CD8-positive, alpha-beta memory T cell (primary cell): ENCODE measurements at places on chromosomes 4 and X. TPM values are rescaled to one million over a fixed set of nuclear protein-coding genes. Genes with fewer than 3 reads are reported as not detected.
A peak's percentile ranks its signal among the peaks of the same experiment; 100 is the strongest.

- no peak for DNase-seq
- H3K27ac ChIP-seq: peak within 1 kb of the TSS; percentile 59
- H3K27me3 ChIP-seq: no peaks in the 10 kb centered on the region
- no peak within 1 kb of the TSS for H3K4me3 ChIP-seq
Measured at GRCh38 chr4:688854-689681, at the start of gene SLC49A3. Gene SLC49A3 (minus strand): TSS chr4:689151. CDS start chr4:689127, 24 bp downstream.

Gene GCNA
- 3.9 TPM for total RNA-seq

Gene TCEAL7
- total RNA-seq: not detected

DNA sequence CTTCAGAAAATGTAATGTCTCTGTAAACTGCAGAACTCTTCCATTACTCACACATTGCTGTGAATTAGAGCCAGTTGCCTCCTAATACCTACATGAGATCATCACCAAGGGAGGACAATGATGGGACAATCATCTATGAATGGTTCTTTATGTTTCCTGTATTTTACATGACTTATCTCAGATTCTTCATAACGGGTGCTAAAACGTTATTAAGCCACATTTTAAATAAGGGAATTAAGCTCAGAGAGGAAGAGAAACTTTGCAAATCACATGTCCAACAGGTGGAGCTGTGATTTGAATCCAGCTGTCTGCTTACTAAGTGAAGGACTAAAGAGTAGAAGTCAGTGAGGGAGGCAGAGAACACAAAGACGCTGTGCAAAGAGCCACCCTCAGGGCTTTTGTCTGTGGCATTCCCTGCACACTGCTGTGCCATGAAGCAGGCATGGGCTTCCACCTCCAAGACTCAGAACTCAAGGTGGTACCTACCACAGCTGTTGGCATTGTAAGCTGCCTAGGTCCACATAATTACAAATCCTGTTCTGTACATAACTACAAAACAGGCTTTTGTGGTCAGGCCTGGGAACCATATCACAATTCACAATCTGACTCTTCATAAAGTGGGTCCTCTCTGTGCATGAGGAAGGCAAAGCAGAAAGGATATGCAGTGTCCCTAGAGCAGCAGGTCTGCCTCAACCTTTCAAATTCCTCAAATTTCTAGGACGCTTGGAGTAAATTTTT lies 12.8 kb downstream of the TBC1D9 start:
- no peak for DNase-seq
- no peaks in the 10 kb centered on the region for H3K27me3 ChIP-seq
- H3K4me1 ChIP-seq: no peaks in the 10 kb centered on the region
- no peak overlapping the region for H3K27ac ChIP-seq
- no peak overlapping the region for H3K4me3 ChIP-seq

GRCh38 chr4:161629694-161630441 lies 533.9 kb downstream of the FSTL5 start:
- no peak for DNase-seq
- no peaks in the 10 kb centered on the region for H3K36me3 ChIP-seq
- no peak overlapping the region for H3K4me3 ChIP-seq
- H3K27ac ChIP-seq: no peak overlapping the region
- no peaks in the 10 kb centered on the region for H3K4me1 ChIP-seq
- no peaks in the 10 kb centered on the region for H3K27me3 ChIP-seq

DNA sequence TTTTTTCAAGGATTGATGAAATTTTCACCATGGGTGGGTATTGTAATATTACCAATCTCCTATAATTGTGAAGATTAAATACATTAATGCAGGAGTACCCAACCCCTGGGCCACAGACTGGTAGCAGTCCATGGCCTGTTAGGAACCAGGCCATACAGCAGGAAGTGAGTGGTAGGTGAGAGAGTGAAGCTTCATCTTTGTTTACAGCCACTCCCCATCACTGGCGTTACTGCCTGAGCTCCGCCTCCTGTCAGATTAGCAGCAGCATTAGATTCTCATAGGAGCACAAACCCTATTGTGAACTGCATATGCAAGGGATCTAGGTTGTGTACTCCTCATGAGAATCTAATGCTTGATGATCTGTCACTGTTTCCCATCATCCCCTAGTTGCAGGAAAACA lies 15.1 kb downstream of the RAPGEF2 start:
- no peaks in the 10 kb centered on the region for H3K36me3 ChIP-seq
- no peak for DNase-seq
- H3K4me1 ChIP-seq: no peaks in the 10 kb centered on the region
- no peak overlapping the region for H3K27ac ChIP-seq
- H3K27me3 ChIP-seq: no peaks in the 10 kb centered on the region

DNA sequence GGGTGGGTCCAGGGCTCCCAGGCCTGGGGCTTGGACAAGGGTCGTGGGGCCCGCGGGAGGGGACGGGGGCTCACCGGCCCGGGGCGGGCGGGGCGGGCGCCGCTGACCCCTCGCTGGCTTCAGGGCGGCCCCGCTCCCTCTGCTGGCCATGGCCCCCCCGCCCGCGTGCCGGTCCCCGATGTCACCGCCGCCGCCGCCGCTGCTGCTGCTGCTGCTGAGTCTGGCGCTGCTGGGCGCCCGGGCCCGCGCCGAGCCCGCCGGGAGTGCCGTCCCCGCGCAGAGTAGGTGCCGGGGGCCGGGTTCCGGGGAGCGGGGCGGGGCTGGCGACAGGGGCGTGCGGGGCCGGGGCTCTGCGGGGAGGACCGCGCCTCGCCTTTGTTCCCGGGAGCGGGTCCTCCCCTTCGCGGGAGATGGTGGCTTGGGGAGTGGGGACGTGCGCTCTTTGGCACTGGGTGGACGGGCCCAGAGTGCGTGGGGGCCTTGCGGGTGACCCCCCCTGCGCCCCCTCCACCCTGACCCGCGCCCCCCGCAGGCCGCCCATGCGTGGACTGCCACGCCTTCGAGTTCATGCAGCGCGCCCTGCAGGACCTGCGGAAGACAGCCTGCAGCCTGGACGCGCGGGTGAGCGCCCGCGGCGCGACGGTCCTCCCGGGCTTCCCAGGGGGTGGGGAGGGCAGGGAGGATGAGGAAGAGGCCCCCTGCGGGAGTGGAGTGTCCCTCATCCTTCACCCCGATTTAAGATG lies 16.8 kb upstream of the NAT8L start:
- peaks cover 5% of the 10 kb centered on the region for H3K4me1 ChIP-seq
- H3K4me3 ChIP-seq: no peak overlapping the region

Gene RIPPLY1
- not detected for total RNA-seq

- H3K4me3 ChIP-seq: no peak overlapping the region
- no peak for DNase-seq
- no peak overlapping the region for H3K27ac ChIP-seq
- no peaks in the 10 kb centered on the region for H3K4me1 ChIP-seq
- H3K36me3 ChIP-seq: no peaks in the 10 kb centered on the region
Measured at GRCh38 chr4:100414016-100414790, 103.6 kb downstream of the EMCN start.

DNA sequence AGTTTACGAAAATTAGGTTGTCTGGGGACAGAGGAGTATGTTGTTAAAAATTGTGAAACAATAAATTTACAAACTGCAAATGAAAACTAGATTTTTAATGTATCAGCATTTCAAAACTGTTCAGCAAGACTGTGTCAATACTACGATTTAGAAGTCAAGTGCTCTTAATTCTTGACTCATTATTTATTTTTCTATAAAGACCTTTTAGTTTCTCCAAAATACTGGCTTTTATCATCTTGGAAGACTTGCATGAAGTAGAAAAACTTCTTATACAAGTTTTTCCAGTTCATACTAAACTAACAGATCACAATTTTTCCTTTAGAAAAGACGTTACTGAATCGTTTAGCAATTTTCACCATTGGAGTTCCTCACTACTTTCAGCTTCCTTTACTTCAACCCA lies 231.4 kb downstream of the PPP3CA start:
- no peak for DNase-seq
- no peaks in the 10 kb centered on the region for H3K4me1 ChIP-seq
- no peak overlapping the region for H3K27ac ChIP-seq
- H3K4me3 ChIP-seq: no peak overlapping the region
- no peaks in the 10 kb centered on the region for H3K36me3 ChIP-seq

- H3K36me3 ChIP-seq: no peaks in the 10 kb centered on the region
- H3K4me1 ChIP-seq: no peaks in the 10 kb centered on the region
- no peaks in the 10 kb centered on the region for H3K27me3 ChIP-seq
- H3K27ac ChIP-seq: no peak overlapping the region
Measured at GRCh38 chr4:177582992-177583391, 140.8 kb upstream of the AGA start.

Gene MAGEA11
- not detected for total RNA-seq

Gene LIMCH1
- not detected for total RNA-seq

- H3K4me1 ChIP-seq: no peaks in the 10 kb centered on the region
- no peak for DNase-seq
- no peak overlapping the region for H3K4me3 ChIP-seq
- no peak overlapping the region for H3K27ac ChIP-seq
- no peaks in the 10 kb centered on the region for H3K27me3 ChIP-seq
Measured at GRCh38 chr4:14064984-14065383, 437.5 kb upstream of the BOD1L1 start.

GRCh38 chrX:47854474-47854873 lies 17.8 kb downstream of the ZNF81 start:
- no peaks in the 10 kb centered on the region for H3K36me3 ChIP-seq
- no peaks in the 10 kb centered on the region for H3K4me1 ChIP-seq
- H3K4me3 ChIP-seq: no peak overlapping the region
- no peak overlapping the region for H3K27ac ChIP-seq
- H3K27me3 ChIP-seq: no peaks in the 10 kb centered on the region

DNA sequence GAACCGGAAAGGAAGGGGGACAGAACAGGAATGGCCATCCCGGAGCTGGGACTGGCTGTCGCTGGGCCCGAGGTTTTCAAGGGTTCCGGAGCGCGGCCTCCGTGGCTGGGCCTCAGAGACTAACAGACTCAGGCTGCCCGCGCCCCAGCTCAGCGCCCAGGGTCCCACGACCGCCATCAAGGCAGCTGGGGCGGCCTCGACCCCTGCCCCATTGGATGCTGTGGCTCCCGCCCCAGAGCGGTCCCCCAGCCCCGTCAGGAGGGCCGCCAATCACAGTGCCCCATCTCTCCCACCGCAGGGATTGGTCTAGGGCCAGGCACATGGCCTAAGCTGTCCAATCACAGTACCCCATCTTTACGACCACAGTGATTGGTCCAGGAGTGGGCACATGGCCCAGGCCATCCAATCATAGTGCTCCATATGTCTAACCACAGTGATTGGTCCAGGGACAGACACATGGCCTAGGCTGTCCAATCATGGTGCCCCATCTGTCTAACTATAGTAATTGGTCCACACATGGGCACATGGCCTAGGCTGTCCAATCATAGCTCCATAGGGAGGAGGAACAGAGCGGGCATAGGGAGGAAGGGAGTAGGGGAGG lies 105.3 kb upstream of the NKX1-1 start:
- H3K4me1 ChIP-seq: no peaks in the 10 kb centered on the region
- DNase-seq: peak; percentile 50
- H3K4me3 ChIP-seq: no peak overlapping the region
- no peaks in the 10 kb centered on the region for H3K27me3 ChIP-seq
- no peaks in the 10 kb centered on the region for H3K36me3 ChIP-seq

- no peaks in the 10 kb centered on the region for H3K4me1 ChIP-seq
- H3K27me3 ChIP-seq: no peaks in the 10 kb centered on the region
Measured at GRCh38 chrX:43641691-43642090, 14.4 kb upstream of the MAOA start.

Gene GPR173
- total RNA-seq: not detected

GRCh38 chrX:12777670-12778069 lies 13.5 kb upstream of the PRPS2 start:
- H3K4me1 ChIP-seq: no peaks in the 10 kb centered on the region
- no peak overlapping the region for H3K4me3 ChIP-seq
- H3K27ac ChIP-seq: no peak overlapping the region
- no peaks in the 10 kb centered on the region for H3K27me3 ChIP-seq
- no peaks in the 10 kb centered on the region for H3K36me3 ChIP-seq

Gene MGARP
- total RNA-seq: not detected

Gene SPANXN4
- total RNA-seq: not detected

- DNase-seq: no peak
- no peaks in the 10 kb centered on the region for H3K4me1 ChIP-seq
- no peak overlapping the region for H3K27ac ChIP-seq
- no peaks in the 10 kb centered on the region for H3K27me3 ChIP-seq
- H3K36me3 ChIP-seq: no peaks in the 10 kb centered on the region
Measured at GRCh38 chrX:137363559-137363958, 202.4 kb upstream of the ZIC3 start.

DNA sequence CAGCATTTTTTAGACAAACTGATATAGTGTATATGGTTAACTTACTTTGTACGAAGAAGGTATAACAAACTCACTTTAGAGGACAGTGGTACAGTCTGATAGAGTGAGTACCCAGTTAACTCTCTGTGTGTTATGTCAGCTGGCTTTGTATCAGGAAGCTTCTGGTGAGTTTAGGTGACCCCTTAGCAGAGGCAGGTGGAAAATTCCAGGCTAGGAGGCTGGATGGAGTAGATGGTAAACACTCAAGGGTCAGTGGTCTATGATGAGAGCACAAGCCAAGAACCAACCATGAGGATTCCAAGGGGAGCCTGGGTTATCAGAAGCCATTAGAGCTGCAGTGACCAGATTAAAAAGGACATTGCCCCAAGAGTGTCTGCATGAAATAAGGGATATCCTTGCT lies 227.3 kb upstream of the CENPE start:
- H3K27me3 ChIP-seq: no peaks in the 10 kb centered on the region
- no peak for DNase-seq
- H3K36me3 ChIP-seq: no peaks in the 10 kb centered on the region
- no peaks in the 10 kb centered on the region for H3K4me1 ChIP-seq
- no peak overlapping the region for H3K27ac ChIP-seq
- H3K4me3 ChIP-seq: no peak overlapping the region

DNA sequence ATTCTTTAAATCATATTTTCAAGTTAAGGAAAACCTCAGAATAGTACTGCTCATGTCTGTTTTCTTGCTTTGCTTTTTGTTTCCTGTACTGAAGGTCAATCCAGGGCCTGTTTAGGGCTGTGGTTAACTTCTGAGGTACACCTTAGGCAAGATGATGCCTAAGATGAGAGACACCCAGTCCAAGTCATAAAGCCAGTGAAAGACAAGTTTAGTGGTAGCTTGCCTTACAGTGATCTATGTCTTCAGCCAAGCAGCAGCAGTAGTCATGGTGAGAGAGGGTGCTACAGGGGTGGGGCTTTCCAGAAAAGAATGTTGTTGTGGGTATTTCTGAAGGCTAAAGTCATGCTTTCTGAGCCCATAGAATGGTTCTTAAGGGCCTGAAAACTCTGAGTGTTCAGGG lies 173.7 kb downstream of the VSIG4 start:
- no peaks in the 10 kb centered on the region for H3K36me3 ChIP-seq
- H3K27ac ChIP-seq: no peak overlapping the region
- no peaks in the 10 kb centered on the region for H3K27me3 ChIP-seq
- peaks cover 23% of the 10 kb centered on the region for H3K4me1 ChIP-seq
- DNase-seq: peak; percentile 51

Gene ALB
- not detected for total RNA-seq

DNA sequence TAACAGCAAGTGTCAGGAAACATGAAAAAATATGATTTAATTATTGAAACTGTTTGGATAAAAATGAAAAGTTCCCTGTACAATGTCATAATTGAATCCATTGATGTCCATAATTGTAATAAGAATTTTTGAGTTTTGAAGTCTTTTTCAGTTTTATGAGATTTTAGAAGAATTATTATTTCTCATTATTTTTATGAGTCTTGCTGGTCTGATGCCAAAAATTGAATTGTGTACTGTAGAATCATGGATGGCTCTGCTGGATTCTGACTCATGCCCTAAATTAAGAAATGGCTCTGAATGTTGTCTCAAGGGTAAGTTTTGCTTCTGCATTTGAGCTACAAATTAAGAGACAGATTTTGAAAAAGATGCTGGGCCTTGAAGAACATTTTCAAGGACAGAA lies 132.8 kb upstream of the MAP9 start:
- no peaks in the 10 kb centered on the region for H3K4me1 ChIP-seq
- H3K36me3 ChIP-seq: no peaks in the 10 kb centered on the region
- no peak for DNase-seq
- no peaks in the 10 kb centered on the region for H3K27me3 ChIP-seq
- H3K4me3 ChIP-seq: no peak overlapping the region
- no peak overlapping the region for H3K27ac ChIP-seq
